Right hindlimb (tissue), 1 donor: ENCODE measurements at places on chromosomes 3 and 15.

DNA sequence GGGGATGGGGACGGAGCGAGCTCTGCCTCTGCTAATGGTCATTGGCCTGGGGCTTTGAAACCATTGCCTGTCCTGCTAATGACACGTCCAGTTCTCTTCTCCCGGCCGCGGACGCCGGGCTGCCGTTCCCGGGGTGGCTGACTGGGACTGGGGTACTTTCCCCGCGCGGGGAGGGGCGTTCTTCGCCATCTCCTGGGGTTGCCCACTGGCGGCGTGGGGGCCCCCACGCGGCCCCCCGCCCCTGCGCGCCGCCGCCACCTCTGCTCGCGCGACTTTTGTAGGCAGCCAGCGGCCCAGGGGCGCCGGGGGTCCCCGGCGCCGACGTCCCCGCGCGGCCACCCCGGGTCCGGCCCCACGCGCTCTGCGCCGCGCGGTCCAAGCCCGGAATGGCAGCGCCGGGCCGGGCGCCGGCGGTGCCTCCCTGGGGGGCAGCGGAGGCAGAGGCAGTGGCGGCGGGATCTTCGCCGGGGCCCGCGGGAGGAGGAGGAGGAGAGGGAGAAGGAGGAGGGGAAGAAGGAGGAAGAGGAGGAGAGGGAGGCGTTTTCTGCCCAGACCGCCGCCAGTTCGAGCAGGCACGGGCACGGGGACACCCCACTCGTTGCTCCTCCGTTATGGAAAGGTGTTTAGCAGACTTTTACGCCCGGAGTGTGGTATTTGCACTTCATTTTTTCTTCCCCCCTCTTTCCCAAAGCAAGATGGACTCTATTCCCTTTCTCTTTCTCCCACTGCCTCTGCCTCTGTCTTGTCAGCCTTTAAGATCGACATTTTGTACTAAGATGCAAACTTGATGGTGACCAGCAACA is 2.3 kb downstream of the BBX start:
- peak; percentile 73 for DNase-seq

- no peak for DNase-seq
Measured at GRCh38 chr3:181699171-181699903, 12.4 kb upstream of the SOX2 start.

- DNase-seq, result no peak
Measured at GRCh38 chr3:34258271-34258998, 460.0 kb downstream of the PDCD6IP start.

DNA sequence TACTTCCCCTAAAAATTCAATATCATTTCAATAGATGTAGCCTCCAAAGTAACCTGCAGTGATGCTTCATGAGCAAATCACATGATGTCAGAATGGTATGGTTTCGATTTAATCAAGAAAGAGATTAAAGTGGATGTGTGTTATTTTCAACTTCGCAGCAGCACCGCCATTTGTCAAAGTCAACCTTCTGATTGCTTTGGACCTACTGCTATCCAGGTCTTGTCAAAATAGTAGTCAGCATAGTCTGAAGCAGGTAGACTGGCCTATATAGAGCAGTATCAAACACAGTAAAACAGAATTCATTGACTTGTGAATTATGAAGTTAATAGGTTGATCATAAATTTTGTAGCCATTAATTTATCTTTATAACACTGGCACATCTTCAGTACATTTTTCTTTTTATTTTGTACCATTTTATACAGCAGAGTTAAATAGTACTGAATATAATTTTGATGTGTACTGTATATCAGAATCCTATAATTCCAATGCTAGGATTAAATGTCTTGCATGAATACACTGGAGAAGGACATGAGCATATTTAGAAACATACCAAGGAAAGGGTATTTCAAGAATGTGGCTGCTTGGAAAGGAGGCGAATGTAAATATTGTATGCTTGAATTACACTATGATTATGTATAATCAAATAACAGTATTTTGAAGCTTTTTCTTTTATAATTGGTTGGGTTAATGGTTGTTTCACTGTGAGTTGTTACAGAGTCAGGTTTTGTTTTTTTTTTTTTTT is 79.6 kb downstream of the CDIN1 start:
- no peak for DNase-seq

DNA sequence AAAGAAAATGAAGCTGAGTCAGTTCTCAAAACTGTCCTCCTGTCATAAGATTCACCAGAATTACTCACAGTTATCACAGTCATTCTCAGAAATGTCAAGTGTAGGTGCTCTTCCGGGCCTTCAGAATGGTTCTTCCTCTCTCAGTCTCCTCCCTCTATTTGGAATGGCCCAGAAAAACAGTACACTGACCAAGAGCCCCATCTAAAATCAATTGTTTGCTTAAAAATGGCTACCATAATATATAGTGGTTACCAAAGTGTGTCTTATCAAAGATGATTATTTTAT is 99.8 kb downstream of the MECOM start:
- no peak for DNase-seq

- DNase-seq, result no peak
Measured at GRCh38 chr15:98560338-98560737, 88.0 kb upstream of the IGF1R start.

GRCh38 chr15:79160211-79160610 is 69.6 kb upstream of the RASGRF1 start:
- DNase-seq, result no peak

DNA sequence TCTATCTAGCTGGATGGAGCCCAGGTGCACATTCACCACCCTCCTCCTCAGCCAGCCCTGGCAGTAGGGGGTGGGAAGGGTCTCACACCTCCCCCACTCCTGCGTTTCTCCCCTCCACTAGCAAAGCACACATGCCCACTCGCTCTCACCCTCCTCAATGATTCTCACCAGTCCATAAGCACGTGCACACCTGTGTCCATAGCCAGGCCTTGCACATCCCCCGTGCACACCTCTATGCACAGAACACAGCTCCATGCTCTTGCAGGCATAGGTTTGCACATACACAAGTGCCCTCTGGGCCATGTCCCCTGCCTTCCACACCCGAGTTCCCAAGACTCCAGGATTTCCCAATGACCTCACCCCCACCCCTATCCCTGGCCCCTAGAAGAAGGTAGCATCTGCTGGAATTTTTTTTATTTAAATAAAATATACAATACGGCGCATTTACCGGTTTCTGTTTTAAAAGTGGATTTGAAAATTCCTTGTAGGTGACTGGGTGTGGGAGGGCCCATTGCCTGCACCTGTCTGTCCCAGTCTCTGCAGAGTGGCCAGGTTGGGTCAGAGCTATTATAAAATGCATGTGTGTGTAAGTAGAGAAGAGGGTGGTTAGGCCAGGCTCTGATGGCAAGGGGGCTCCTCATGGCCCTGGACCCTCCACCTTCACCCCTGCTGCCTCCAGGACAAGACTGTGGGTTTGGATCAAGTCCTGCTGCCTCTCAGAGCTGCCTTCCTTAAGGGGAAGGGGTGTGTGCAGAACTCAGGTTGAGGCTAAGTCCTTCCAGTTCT is 49.1 kb downstream of the HCN4 start:
- DNase-seq, result no peak

GRCh38 chr3:119294696-119295671 is 801 bp downstream of the ARHGAP31 start:
- peak; percentile 79 for DNase-seq

GRCh38 chr15:60420203-60420716 is 22.5 kb upstream of the ANXA2 start:
- DNase-seq, result no peak

DNA sequence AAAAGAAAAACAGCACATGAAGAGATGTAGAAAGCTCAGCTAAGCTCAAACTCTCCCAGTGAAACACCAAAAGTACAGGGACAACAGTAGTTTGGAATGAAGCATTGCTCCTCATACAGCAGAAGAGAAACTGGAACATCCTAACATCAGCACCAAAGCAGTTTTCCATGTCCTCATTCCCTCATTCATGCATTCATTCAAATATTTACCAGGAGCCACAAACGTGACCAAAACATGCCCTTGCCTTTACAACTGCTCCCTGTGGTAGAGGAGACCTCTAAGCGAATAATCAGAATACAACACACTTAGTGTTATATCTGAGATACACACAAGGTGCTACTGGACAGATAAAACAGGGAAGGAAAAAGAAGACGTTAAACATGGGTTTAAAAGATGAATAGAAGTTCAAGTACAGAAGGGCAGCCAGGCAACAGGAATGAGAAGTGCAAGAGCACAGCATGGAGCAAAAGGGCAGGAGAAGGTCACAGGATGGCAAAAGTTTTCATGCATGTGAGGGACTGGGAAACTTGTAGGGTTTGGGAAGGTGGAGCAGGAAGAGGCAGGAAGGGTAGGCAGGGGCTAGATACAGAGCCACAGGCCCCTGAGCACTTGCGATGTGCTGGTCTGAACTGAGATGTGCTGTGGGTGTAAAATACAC is 58.5 kb upstream of the LMCD1 start:
- DNase-seq, result no peak

DNA sequence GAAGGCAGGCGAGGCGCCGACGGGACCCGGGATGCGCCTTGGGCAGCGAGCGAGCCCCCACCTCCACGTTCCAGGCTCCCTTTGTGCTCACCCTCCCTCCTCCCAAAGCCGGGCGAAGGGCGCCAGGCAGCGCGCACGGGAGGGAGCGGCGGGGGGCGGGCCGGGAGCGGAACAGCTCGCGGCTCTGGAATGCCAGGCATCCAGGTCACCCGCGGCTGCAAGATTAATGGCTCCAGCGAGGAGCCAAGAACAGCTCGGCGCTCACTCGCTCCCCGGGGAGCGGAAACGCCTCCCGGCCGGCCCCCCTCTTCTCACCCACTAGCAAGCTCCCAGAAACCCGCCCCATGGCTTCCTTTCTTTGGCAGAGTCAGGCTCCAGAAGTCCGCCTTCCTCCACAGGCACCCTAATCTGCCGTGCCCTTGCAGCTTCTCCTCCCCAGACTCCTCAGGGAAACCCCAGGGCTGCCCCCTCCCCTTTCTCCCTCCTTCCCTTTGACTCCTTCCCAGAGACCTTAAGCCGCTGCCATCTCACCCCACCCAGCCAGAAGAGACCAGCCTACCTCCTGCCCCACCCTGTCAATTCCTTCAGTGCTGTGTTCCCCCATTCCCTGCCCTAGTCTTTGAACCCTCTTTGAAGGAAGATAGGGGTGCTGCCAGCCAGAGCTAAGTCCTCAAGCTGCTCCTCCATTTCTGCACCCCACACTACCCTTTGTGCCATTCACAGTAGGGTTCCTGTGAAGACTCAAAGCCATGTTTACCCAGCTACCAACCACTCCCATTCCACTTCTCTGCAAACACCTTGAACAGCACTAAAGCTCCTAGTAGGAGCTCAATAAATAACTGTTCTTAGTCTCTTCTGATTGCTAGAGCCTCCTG is 9.9 kb downstream of the AMOTL2 start:
- DNase-seq, result peak; percentile 94

- no peak for DNase-seq
Measured at GRCh38 chr15:40242601-40243000, 3.7 kb downstream of the PAK6 start.

DNA sequence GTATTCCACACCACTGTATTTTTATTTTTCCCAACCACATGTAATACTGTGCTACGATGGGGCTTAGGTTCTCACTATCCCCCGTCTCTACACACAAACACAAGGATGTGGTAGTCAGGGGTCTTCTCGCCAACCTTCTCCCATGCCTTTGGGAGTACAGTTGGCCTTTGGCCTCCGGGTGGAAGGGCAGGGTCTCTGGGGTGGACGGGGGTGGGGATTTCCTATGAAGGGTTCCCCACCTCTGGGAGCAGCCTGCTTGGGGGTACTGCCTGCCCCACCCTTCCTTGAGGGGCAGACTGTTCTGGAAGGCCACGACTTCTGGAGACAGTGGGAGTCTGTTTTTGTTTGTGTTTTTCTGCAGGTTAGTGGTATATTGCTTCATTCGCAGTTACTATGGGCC is 21.3 kb upstream of the RAD18 start:
- DNase-seq, result no peak
